ENCODE measurements at places on chromosomes 3 and 15.

GRCh38 chr3:16174026-16174355 is 489 bp upstream of the GALNT15 start:
- DNase-seq: no peak

DNA sequence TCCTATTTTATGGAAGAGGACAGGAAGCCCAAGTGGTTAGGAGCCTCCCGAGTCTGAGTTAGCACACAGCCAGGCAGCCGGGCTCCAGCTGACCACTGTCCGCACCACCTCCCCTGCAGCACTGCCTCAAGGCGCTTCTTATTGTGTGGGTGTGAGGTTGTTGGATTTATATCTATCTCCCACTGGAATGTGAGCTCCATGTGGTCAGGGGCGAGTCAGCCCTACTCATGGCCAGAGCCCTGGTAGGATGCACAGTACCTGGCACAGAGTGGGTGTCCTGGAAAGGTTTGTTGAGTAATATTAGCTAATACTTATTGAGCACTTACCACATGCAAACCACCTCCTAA is 9.7 kb upstream of the FBLN2 start:
- DNase-seq: no peak

GRCh38 chr15:83320404-83320803 is 35.9 kb upstream of the BNC1 start:
- no peak for DNase-seq

DNA sequence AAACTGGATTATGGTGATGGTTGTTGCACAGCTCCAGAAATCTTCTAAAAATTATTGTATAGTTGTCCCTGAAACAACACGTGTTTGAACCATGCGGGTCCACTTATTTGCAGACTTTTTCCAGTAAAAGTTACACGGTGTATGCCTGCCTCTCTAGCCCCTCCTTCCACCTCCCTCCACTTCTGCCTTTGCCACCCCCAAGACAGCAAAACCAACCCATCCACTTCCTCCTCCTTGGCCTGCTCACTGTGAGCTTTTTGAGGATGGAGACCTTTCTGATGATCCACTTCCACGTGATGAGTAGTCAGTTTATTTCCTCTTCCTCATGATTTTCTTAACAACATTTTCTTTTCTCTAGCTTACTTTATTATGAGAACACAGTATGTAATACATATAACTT is 5.4 kb downstream of the CYFIP1 start:
- no peak for DNase-seq

- DNase-seq: peak; percentile 31
Observed at GRCh38 chr15:67690936-67691335, 134.4 kb upstream of the SKOR1 start.

GRCh38 chr3:189848395-189849040 is 217.3 kb downstream of the TP63 start:
- DNase-seq: no peak

GRCh38 chr3:112530573-112530972 is 31.2 kb downstream of the ATG3 start:
- no peak for DNase-seq

GRCh38 chr3:117079997-117080396 is 370.4 kb downstream of the TUSC7 start:
- no peak for DNase-seq

GRCh38 chr3:56998076-56998529 is 62.4 kb upstream of the SPATA12 start:
- DNase-seq: peak; percentile 24

DNA sequence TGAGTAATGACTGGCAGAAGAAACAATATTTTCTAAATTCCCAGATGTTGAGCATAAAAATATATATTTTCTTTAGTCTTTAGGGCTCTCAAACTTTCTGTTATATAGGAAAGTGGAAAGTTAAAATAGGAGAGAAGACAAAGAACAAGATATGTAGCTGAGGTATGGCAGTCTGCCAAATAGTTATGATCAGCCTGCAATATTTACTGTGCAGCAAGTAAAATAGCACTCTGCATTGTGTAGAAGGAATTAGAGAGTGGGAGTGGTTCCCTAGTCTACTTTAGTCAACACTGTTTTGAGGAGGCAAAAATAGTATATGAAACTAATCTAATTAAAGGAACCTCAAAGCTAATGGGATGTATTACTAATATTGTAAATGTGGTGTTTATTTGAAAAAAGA is 978.1 kb upstream of the ALCAM start:
- DNase-seq: peak; percentile 76

DNA sequence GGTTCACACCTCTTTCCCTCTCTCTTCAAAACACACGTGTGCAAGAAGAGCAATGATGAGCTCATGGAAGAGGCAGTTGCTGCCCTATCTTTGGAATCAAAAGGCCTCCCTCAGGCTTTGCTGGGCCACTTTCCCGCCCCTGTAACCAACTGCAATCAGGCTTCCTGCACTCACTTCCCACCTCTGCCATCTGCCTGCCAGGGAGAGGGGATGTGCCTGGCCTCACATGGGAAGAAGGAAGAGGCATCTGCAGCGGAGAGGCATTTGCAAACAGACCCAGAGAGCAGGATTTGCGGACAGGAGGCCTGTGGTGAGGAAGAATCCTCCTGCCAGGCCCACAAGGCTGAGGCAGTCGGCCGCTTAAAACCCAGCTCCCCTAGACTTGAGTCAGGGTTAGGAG is 175.6 kb upstream of the ATP10A start:
- DNase-seq: no peak

DNA sequence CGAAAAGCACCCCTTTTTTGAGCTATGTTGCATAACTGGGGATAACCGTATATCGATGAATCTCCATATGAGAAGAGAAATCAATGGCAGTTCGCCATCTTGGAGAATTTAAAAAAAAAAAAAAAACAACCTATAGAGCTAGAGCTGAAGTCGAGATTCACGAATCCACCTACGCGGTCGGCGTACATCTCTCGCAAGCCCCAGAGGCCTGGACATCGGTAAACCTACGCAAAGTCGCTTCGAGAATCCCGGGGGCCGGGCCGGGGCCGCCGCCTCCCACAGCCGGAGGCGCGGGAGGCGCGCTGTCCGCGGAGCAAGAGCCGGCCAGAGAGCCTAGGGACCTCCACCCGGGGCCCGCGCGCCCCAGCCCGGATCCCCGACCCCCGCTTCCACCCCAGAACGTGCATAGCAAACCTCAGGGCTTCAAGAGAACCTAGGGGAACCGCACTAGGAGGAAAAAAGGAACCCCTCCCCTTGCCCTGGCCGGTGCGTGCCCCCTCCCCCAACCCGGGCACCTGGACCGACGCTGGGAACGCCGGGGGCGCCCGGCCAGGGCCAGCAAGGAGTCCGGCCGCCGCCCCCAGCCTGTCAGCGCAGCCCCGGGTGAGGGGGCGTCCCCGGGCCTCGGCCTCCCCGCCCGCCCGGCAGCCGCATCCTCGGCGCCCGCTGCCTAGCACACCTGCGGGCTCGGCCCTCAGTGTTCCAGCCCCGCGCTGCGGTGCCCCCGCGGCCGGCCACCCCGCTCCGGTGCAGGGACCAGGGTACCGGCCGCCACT is 567 bp downstream of the PFN2 start:
- DNase-seq: peak; percentile 46

DNA sequence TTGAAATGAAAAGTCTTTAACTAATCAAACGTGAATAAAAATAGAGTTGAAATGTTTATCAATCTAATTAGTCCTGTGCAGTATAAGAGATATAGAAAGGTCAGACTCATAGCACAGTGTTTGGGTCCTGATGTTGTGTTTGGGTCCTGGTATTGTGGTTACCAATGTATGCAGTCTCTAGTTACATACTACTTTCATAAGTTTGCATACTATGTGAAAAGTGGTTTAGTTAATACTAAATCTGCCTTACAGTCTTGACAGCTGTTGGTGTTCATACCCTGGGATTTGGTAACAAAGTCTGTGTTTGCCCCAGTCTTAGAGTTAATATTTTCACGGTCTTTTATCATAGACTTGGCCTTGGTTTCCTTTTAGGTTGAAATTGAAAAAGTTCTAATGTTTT is 41.7 kb downstream of the KIF15 start:
- no peak for DNase-seq

GRCh38 chr3:18751514-18751913 is 326.4 kb upstream of the SATB1 start:
- peak; percentile 55 for DNase-seq

- DNase-seq: no peak
Observed at GRCh38 chr15:59298225-59298853, 74.3 kb downstream of the MYO1E start.

DNA sequence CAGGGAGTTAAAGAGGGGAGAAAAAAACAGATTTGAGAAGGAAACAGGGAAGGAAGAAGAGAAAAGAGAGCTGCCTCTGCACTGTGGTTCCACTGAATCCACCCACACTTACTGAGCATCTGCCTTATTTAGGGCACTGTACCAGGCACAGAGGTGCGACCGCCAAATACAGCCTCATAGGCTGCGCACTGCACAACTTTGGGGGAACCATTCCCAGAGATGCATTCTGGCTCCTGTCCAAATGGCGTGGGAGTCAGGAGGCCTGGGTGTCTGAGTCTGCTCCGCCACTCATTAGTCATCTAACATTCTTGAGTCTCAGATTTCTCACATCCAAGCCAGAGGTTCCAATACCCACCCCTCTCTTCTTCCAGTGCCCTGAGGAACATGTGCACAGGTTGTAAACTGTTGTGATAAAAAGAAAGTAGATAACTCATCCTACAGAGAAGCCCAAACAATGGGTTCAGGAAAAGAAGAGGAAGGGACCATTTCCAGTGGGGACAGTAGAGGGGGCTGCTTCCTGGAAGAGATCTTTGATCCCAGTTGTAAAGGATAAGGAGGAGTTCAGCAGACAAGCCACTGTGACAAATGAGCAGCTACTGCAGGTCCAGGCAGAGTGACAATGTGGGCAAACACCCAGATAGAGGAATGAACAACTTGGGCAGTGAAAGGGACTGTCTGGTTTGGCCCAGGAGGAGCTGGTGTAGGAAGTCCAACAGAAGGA is 254.6 kb downstream of the UACA start:
- no peak for DNase-seq

- DNase-seq: no peak
Observed at GRCh38 chr3:88038566-88038965, 20.2 kb downstream of the CGGBP1 start.

GRCh38 chr3:123876858-123877257 is 7.3 kb downstream of the MYLK start:
- no peak for DNase-seq

DNA sequence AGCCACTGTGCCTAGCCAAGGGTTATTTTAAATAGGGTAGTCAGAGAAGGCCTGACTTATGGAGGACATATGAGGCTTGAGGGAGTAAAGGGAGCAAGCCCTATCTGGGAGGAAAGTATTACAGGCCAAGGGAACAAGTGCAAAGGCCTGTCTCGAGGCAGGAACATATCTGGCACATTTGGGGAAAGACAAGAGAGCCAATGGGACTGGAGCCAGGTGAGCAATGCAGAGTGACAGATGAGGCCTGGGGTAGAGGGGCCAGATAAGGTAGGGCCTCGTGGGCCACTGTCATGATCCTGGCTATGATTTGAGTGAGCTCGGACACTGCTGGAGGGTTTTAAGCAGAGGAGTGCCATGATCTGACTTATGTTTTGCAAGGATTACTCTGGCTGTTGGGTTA is 43.8 kb downstream of the DCP1A start:
- DNase-seq: no peak

DNA sequence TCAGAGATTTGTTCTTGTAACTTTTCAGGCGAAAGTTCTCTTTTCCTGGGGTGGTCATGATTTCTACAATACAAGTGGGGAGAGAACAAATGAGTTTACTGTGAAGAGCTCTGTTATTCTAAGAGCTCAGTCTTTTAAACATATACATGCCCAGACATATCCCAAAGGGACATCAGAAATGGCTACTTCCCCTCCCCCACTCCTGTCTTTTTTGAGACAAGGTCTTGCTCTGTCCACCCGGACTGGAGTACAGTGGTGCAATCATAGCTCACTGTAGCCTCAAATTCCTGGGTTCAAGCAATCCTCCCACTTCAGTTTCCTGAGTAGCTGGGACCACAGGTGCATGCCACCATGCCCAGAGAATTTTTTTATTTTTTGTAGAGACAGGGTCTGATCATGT is 18.2 kb downstream of the KPNA1 start:
- DNase-seq: no peak

- no peak for DNase-seq
Observed at GRCh38 chr15:76503804-76504203, 167.2 kb downstream of the ISL2 start.

DNA sequence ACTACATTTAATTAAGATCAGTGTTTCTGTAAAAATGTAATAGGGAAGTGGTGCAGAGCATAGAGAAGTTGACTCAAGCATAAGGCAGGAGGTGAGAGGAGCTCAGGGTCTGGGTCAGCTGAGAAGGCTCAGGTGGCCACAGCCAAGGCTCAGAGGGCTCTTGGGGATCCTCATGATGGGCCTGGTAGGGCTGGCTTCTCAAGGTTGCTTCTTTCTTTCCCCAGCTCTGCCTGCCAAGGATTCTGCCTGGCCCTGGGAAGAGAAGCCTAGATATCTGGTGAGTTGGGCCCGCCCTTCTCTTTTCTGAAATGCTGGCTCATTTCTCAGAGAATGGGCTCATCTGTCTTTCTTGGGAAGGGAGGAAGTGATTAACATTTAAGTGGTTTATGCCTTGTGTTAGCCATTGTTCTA is 6.5 kb downstream of the ZNF589 start:
- no peak for DNase-seq

GRCh38 chr15:31178705-31179104 is 77.2 kb upstream of the TRPM1 start:
- no peak for DNase-seq

- no peak for DNase-seq
Observed at GRCh38 chr3:186277268-186277909, 84.6 kb downstream of the DGKG start.

- no peak for DNase-seq
Observed at GRCh38 chr3:53506763-53507145, 12.3 kb downstream of the CACNA1D start.

DNA sequence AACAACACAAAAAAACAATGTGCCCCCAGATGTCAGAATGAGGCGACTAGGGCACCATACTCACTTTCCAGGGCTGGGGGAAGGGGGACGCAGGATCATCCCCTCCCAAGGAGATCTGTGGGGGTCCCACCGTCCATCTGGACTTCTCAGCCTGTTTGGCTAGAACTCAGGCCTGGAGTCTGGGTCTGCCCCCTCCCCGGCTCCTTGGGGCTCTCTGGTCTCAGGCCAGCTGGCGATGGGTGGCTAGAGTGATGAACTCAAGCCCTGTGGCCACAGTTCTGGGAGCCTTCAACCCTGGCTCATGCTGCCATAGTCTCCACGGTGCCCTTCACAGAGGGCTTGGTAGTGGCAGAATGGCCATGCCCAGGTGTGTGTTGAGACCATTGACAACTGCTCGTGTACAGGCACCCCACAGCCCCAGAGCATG is 13.6 kb downstream of the ZBTB47 start:
- DNase-seq: no peak

DNA sequence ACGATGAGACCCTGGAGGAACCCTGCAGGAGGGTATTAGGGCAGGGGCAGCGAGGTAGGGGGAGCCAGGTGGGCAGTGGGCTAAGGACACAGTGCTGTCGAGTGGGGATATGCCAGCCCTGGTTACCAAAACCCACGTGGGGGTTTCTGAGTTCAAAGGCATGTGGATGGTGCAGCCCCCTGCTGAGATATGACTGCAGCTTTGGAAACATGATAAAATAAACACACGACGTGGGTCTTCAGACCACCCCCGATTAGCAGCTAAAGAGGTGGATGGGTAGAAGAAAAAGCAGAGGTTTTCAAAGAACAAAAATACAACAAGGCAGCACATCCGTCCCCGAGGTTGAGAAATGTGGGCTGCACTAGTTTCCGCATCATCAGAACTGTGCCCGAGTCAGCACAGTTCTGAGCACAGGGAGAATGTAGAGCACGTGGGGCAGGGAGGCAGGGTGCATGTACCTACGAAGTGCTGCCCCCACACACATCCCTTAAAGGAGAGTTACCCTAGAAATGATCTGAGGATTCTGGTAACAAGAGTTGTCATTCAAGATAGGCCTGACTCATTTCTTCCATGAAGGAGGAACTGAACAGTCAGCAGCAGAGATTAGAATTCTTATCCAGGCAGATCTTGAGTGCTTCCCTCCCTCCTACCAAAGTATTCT is 121.3 kb downstream of the RPLP1 start:
- DNase-seq: no peak

Data from NCI-H748 treated with DMSO at 0.1 percent for 48 hours (cell line).